ENCODE measurements at places on chromosomes 12 and 14.
A peak's percentile ranks its signal among the peaks of the same experiment; 100 is the strongest.

- DNase-seq = no peak
Measured at GRCh38 chr12:82765971-82766705, 79.4 kb downstream of the TMTC2 start.

GRCh38 chr12:114732426-114733030 lies 48.6 kb upstream of the TBX3 start:
- DNase-seq = no peak

- no peak for DNase-seq
Measured at GRCh38 chr12:72586456-72586855, 314.3 kb downstream of the TRHDE start.

GRCh38 chr14:20652996-20653975 lies 11.8 kb upstream of the OR6S1 start:
- peak; percentile 85 for DNase-seq

DNA sequence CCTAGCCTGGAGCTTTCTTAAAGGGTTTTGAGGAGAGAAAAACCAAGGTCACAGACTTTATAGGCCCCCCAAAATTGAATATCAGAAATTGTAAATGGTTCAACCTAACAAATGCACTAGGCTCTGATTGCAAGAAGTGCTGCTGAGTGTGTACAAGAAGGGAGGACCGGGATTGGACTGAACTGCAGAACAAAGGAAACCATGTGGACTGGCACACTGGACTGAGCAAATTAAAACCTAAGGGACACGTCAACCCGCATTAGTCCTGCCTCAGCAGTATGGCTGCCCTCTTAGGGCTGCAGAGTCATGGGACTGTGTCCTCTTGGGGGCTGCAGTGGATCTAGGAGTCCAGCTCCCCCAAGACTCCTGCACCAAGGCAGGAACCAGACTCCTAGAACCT lies 842 bp upstream of the CISTR start:
- DNase-seq = no peak

DNA sequence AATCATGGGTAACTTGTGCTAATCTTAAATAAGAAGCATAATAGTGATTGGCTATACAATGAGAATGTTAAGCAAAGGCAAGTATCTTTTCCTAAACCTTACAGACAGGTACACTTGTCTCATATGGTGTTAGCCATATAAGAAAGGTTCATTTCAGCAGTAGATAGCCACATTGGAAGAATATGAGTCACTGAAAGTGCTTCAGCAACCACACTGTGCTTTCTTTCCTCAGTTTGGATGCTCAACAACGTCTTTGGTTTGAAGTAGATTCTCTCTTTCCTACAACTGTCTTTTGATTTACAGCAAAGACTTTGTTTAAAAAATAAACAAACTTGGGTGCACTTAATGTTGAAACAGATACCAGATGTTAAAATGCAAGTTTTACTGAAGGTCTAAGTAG lies 8.9 kb downstream of the DDHD1 start:
- DNase-seq = no peak

DNA sequence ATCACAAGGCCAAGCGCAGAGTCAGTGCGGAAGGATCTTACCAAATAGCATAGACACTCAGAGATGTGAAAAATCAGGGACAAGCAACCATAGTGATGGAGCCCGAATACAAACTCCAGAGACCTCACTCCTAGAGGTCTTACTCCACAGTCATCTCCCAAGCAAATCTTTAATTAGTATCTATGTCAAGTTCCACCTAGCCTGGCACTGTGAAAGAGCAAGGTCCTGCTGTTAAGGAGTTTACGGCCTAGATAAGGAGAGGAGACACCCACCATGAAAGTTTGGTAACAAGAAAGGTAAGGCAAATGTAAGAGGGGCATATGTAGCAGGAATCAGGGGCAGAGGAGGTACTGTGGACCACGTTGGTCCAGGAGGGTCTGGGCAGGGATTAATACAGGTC lies 7.4 kb upstream of the PLEKHG6 start:
- no peak for DNase-seq

- no peak for DNase-seq
Measured at GRCh38 chr12:103960616-103961227, 5.0 kb upstream of the TDG start.

- DNase-seq = peak; percentile 16
Measured at GRCh38 chr12:67155863-67156262, 113.3 kb upstream of the CAND1 start.

DNA sequence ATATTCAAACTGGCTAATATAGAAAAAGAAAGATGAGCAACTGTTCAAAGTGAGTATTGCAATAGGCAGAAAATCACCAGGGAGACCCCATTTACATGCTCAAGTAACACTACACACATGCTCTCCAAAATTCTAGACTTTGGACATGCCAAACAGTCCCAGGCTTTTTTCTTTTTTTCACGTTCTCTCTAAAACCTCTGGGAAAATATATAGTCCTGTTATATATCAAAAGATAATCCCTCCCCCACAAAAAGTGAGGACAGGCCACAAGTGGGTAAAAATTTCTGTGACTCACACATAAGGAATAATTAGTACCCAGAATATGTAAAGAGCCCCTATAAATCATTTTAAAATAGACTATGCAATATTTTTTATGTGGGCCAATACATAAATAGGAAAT lies 55.2 kb downstream of the EFCAB11 start:
- no peak for DNase-seq

GRCh38 chr12:99142651-99143050 lies 497.6 kb downstream of the APAF1 start:
- DNase-seq = no peak

DNA sequence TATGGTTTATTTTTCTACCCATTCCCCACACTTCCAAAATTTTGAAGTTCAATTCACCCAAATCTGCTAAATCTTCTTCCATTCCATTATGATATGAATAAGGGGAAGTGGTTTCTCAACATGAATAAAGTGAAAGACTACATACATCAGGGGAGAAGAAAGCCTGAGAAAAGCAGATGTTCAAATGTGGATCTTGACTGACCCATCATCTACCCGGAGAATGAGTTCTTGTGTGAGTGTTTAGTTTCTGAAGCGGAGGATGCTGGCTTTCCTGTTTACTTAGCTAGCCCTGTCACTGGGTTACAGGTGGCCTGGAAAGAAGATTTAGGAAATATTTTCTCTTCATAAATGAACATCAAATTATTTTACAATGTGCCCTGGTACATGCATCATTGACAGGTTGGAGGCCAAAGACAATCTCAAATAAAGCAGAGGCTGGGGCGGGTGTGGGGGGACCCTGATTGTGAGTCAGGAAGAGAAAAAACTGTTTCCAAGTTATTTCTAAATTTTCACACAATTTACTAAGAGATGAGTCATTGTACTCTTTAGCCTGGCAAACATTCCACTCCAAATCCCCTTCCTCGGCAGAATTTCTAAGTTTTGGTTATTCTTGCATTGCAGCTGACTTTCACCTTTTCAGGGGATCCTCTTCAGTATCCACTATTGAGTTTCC lies 135.6 kb downstream of the SLC25A21 start:
- peak; percentile 27 for DNase-seq

- DNase-seq = no peak
Measured at GRCh38 chr14:104864267-104865080, 594 bp upstream of the CEP170B start.

DNA sequence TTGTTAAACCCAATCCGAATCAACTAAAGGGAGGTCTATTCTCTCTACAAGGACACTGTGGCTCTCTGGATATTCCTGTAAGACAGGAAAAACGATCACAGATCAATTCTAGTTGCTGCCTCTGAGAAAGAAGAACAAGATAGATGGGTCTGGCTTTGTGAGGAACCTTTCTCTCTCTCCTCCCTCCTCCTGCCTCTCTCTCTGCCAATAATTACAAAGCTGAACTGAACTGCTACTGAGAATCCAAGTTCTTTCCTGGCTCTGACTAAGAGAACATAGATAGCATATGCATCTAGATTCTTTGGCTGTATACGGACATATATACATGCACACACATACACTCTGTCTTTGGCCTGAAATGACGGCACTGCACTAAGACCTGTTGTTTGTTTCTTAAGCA lies 27.6 kb downstream of the ETV6 start:
- no peak for DNase-seq

- DNase-seq = no peak
Measured at GRCh38 chr14:29865299-29865698, 62.3 kb downstream of the PRKD1 start.

GRCh38 chr14:51119411-51120051 lies 24.6 kb upstream of the TRIM9 start:
- DNase-seq = no peak

DNA sequence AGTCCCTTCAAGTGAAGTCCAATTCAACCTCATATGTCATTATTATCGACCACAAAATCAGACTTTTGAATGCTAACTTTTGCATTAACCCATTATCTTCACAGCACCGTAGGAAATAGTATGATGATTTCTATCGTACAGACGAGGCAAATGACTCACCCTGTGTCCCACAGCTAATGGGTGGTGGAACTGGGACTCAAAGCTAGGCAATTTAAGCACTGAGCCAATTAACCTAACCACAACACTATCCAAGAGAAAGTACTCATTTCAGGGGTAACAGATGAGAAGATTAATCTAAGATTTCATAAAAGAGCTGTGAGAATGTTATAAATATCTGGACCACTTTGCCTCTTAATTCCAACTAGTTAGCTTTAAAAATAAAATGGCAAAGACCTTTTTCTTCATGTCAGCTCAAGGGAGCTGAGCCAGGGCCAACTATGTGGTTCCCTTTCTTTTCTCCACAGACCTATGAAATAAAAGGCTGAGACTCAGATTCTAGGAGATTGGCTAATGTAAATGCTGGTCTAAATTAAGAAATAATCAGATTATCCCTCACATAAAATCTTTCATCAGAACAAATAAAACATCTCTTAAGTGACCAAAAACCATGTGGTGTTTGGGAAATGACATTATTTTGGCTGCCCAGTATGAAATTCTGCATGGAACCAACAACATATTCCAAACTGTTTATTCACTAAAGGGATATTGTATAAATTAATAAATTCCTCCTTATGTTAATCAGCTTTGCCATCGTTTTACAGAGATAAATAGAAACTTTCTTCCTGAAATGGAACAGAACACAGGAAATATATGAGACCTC lies 4.9 kb downstream of the PTGER2 start:
- no peak for DNase-seq

GRCh38 chr12:33650832-33651231 lies 211.2 kb upstream of the SYT10 start:
- no peak for DNase-seq

DNA sequence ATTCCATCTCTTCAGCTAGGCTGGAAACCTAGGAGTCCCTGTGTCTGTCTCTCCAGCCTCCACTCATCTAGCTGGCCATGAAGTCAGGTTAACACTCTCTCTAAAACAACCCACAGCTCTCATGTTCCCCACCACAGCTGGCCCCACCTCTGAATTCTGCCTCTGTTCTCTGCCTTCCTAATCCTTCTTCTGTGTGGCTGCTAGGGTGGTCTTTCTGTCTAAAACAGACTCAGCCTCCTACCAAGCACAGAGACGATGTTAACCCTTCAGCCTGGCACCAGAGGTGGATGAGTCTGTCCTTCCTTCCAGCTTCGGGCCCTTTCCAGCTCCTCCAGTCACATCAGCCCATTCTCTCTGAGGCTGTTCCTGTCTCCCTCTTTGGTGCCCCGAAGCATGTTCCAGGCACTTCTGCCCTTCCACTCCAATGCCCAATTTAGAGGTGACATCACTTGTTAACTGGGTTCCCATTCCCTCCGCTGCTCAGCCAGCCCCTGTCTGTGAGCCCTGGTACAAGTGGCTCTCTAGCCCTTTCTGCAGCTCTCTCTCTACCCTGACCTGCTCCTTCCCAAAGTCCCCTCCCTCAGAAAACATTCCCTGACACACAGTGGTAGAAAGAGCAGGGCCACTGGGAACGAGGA lies 9.1 kb downstream of the FIGNL2 start:
- no peak for DNase-seq

DNA sequence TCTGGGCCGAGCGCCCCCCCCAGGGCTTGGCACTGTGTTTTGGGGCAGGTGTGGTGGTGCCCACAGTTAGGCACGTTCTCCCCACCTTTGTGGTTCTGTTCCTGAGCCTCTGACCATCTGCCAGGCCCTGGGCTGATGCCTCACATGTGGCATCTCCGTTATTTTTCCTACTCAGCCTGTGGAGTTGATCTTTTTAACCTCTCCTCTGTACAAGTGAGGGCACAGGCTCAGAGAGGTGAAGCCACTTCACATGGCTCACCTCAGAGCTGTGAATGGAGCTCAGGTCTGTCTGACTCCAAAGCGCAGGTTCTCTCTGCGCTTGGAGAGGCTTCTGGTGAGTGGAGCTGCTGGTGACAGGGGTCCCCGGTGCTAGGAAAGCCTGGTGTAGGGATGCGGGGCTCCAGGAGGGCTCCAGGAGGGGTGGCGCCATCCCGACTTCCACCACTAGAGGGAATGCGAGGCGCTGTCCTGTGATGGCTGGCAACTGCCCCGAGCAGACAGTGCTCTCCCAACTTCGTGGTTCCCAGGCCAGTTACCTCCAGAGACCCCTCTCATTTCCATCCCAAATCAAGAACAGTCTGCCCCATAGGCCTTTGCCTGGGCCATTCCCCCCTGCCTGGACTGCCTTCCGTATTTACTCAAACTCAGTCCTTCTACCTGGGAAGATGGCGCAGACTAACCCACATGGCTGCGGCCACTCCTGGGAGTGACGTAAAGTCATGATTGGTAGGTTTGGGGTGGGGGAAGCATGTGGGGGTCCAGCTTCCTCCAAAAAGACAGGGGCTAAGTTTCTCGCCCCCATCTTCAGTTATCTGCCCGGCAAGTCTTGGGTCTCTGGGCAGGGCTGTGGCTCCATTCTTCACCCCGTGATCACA lies 9.9 kb downstream of the BCL7A start:
- DNase-seq = no peak

DNA sequence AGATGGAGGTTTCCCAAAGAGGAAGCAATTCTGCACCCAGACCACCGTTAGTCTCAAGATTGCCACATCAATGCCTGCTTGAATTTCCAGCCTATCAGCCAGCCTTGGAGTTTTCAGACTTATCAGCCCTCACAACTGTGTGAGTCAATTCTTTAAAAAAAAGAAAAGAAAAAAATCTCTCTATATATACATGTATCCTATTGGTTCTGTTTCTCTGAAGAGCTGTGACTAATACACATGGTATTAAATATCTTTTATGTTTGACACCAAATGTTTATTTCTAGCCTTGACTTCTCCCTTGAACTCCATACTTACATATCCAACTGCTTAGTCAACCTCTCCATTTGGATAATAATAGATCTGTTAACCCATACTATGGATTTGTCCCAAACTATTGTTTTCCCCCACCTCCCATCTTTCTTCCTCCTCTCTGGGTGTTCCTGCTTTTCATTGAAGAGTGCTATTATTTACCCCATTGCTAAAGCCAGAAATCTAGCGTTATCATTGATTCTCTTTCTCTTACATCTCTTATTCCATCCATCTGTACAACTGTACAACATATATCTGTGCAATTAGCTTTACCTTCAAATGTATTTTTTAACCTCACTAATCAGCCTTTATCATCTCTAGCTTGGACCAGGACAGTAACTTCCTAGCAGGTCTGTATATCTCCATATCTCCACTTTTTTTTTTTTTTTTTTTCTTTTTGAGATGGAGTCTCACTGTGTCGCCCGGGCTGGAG lies 22.7 kb upstream of the EID3 start:
- peak; percentile 81 for DNase-seq

DNA sequence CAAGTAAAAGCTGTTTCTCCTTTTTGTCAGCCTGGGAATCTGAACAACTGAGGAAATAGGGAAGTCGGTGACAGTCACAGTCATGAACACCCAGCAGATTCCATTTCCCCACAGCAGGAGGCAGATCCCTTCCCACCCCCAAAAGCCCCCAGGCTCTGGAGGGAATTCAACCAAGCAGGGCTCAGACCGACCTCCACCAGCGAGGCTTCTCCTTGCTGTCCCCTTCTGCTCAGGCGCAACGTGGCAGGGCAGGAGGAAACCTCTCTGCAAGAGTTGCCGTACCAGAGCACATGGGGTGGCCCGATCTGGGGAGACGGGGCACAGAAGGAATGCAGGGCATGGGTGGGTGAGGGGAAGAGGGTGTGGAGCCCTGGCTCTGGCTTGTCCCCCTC lies 319 bp downstream of the GALNT6 start:
- no peak for DNase-seq
